Esophagus mucosa (tissue), 1 donor: ENCODE measurements at places on chromosomes 5 and 9. TPM values are rescaled to one million over a fixed set of nuclear protein-coding genes. Genes with fewer than 3 reads are reported as not detected.

GABRA1 gene
- total RNA-seq = not detected

STPG3 gene
- not detected for total RNA-seq

TXNDC8 gene
- not detected for total RNA-seq

DMRTA1 gene
- 1.8 TPM for total RNA-seq

ZNF454 gene
- total RNA-seq = 0.52 TPM

STXBP1 gene
- 10.1 TPM for total RNA-seq

HINT2 gene
- total RNA-seq = 30.2 TPM

ATP10B gene
- total RNA-seq = 12.1 TPM
